ENCODE measurements at places on chromosomes 1 and 21. TPM values are rescaled to one million over a fixed set of nuclear protein-coding genes. Genes with fewer than 3 reads are reported as not detected.

GRCh38 chr1:174812016-174812415 is 187.7 kb upstream of the CACYBP start:
- H3K27ac ChIP-seq, result no peak overlapping the region
- no peak overlapping the region for H3K4me3 ChIP-seq
- DNase-seq, result no peak
- H3K27me3 ChIP-seq, result no peaks in the 10 kb centered on the region
- H3K4me1 ChIP-seq, result no peaks in the 10 kb centered on the region
- no peaks in the 10 kb centered on the region for H3K36me3 ChIP-seq

GRCh38 chr1:153745417-153745816 is 17.6 kb downstream of the INTS3 start:
- H3K4me3 ChIP-seq, result no peak overlapping the region
- peaks cover 39% of the 10 kb centered on the region for H3K4me1 ChIP-seq
- H3K27ac ChIP-seq, result no peak overlapping the region
- peaks cover 24% of the 10 kb centered on the region for H3K36me3 ChIP-seq
- DNase-seq, result no peak

The HSD3B1 gene
- not detected for total RNA-seq

The ACTL8 gene
- not detected for total RNA-seq

The KCNA2 gene
- 2.0 TPM for total RNA-seq

The ZBTB37 gene
- total RNA-seq, result 14.3 TPM

The OPTC gene
- total RNA-seq, result not detected

Measured in thoracic aorta (tissue), 2 donors.